ENCODE measurements at places on chromosomes 5 and 9.
A peak's percentile ranks its signal among the peaks of the same experiment; 100 is the strongest.

DNA sequence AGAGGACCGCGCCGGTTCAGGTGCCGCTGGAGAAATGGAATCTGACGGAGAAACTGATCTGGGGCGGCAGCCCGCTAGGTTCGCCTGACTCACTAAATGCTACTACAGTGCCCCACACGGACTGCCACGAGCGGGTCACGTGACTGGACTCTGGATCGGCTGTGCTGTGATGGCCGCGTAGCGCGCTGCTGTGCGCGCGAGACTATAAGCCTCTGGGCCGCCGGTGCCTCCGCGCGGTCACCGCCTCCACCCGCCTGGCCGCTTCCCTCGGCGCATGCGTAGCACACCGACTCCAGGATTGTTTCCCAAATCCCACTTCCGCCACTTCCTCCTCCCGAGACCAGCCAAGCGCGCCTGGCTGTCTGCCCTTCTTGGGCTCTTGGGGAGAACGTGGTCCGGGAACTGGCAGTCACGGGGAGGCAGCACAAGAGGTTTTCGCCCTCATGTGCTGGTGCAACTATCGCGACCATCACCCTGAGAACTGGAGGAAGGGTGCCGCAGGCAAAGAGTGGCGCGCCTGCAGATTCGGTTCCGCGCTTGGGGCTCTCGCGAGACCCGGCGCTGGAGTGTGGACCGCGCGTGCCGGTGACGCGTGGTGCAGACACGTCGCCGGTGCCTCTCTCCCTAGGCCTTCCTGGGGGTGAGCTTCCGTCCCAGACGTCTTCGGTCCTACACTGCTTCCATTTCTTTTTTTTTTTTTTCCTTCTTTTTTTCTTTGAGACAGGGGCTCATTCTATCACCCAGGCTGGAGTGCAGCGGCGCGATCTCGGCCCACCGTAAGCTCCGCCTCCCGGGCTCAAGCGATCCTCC, 35.8 kb upstream of the GLDC start:
- DNase-seq, result peak; percentile 99

- peak; percentile 59 for DNase-seq
These were observed 218.2 kb downstream of the MAST4 start for GRCh38 chr5:66814146-66814991.

GRCh38 chr9:35518981-35519679, 29.2 kb downstream of the RUSC2 start:
- DNase-seq, result no peak

- no peak for DNase-seq
These were observed 374.6 kb downstream of the OSTF1 start for GRCh38 chr9:75462866-75463265.

DNA sequence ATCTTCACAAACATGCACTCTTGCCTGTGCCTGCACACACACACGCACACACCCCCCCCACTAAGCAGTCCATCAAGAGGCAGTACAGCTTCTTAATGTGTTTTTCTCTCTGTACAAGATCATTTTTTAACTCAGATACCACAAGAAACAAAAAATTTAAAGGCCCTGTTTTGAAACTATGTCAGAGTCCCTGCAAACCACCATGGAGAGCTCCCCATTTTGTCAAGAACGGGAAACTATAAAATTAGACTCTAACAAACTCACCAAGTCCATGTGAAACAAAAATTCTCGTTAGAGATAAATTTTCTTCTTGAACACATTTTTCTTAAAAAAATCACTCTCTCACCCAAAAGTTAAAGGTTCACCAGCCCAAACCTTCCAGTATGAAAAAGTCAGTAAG, 86.3 kb downstream of the ELAVL2 start:
- no peak for DNase-seq

DNA sequence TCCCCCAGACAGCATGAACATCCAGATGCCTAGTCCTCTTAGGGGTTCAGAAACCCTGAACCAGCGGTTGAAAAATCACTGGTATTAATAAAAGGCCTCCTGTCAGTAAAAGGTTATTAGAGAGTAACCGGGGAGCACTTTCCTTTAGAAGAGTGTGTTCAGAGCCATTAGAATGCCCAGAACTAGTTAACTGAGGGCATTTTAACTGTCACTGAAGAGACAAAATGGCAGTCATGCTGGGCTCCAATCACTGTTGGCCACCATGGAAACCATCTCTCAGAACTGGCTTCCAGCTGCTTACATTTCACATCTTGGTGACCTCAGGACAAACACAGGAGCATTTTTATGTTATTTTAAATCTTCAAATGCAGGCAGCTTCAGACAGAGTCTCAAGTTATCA, 36.2 kb upstream of the GDA start:
- no peak for DNase-seq

DNA sequence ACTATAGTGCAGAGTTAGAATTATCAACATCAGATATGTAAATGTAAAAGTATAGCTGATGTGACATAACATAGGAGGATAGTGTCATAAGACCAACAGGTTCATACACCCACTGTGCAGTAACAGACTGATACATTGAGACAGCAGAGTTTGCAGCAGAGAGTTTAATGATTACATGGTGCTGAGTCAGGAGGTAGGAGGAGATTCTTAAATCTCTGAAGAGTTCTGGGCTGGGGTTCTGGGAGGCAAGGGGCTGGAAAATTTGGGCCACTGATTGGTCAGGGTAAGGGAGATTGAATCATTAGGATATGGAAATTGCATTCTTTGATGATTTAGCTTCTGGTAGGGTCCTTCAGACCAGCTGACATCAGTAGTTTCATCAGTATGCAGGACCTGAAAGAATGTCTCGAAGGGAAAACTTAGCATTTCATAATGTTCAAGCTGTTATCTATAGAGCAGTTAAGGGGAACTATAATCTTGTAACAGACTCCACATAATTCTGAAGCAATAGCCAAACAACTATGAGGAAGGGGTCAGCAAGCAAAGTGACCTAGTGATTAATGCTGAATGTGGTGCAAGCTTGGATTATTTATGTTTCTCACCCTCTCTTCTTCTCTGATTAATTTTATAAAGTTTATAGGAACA, 35.6 kb downstream of the CCL28 start:
- DNase-seq, result no peak

- no peak for DNase-seq
These were observed 82.9 kb downstream of the TMEM215 start for GRCh38 chr9:32866273-32866672.

- DNase-seq, result no peak
These were observed 56.6 kb downstream of the GNAQ start for GRCh38 chr9:77975036-77975435.

DNA sequence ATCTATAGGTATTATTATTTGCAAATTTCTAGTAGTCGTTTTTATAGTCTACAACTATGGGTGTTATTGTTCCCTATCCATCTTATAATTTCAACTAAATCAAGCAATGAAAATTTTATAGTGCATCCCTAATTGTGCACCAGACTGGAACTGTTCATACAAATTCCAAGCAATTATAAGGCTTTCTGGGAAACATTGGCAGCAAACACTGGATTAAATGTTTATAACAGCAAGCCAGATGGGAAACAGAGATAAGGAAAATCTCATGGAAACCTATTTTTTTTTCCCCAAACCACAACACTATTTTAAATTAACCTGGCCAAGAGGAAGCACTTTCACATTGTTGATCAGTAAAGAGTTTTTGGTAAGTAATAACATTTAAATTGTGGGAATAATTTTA, 524.3 kb downstream of the RASEF start:
- DNase-seq, result no peak

DNA sequence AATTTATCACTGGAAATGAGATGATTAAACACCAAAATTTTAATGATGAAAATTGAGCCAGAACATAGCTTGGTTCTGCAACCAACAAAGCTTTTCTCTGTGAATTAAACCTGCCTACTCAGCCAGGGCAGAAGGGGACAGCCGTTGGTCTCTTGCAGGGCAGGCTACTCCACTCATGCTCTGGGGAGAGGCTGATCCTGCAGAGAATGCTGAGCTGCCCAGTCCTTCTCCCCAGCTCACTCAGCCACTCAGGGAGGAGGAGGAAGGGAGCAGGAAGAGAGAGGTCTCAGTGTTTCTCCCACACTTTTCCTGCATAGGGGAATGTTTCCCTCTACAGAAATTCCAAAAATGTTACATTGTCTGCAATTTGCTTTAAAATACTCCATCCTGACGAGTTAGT, 40.4 kb upstream of the HMHB1 start:
- DNase-seq, result no peak
